ENCODE measurements at places on chromosomes 3 and 15.

DNA sequence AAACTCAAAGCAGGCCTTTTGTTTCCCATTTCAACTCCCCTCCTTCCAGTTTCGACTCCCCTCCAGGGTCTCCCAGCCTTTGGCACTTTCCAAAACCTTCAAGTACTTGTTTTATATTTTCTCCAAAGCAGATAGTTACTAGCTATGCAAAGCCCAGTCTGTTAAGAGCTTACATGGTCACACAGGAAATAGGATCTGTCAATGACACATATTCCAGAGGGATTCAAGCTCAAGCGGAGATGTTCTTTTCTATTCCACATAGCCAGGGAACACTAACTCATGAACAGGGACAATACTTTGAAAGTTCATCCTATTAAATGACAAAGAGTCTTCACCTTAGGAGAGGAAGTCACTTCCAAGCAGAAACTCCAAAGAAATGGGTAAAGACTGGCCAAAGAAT is 18.6 kb downstream of the SUCLG2 start:
- DNase-seq = no peak

DNA sequence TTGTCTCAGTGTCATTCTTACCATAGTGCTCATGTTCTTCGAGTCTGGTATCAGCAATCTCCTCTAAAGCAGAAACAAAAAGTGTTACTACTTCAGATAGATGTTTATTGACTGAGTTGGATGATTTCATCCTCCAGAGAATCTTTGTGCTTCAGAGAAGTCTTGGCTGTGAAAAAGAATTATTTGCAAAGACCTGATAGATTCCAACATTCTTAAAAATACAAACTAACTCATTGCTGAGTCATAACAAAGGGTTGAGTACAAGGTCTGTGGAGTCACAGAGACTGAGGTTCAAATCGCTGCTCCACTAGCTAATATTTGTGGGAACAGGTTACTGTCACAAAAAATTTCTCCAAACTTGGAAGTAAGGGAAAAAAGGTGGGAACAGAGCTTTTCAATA is 9.0 kb upstream of the STRIT1 start:
- no peak for DNase-seq

DNA sequence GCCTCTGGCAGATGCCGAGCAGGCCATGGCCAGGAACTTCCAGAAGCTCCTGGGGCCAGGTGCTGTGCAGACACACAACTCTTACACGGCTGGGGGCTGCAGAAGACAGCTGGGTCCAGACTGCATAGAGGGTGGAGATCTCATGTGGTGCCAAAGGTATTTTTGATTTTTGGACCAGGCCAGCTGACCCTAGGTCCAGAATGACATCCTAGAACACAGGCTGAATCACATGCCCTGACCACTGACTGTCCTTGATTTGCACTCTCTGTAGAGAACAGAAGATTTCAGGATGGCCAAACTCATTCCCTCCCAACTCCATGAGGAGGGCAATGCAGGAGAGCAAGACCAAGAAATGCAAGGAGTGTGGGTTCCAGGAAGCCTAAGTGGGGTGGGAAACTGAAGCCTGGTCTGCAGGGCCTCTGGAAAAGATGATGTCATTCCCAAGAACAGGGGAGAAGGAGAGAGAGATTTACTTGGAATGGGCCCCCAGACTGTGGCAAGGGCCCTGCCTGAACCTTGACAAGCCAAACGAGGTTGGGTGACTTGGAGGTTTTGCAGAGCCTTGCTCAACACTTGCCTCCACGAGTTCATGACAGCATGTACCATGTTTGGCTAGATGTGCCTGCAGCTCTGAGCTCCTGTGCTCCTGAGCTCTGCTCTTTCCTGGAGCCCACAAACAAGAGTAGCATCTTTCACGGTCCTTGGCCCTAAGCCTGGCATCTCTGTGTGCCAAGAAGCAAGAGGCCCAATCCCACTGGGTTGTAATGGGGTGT is 38.5 kb upstream of the CTSH start:
- DNase-seq = peak; percentile 74

DNA sequence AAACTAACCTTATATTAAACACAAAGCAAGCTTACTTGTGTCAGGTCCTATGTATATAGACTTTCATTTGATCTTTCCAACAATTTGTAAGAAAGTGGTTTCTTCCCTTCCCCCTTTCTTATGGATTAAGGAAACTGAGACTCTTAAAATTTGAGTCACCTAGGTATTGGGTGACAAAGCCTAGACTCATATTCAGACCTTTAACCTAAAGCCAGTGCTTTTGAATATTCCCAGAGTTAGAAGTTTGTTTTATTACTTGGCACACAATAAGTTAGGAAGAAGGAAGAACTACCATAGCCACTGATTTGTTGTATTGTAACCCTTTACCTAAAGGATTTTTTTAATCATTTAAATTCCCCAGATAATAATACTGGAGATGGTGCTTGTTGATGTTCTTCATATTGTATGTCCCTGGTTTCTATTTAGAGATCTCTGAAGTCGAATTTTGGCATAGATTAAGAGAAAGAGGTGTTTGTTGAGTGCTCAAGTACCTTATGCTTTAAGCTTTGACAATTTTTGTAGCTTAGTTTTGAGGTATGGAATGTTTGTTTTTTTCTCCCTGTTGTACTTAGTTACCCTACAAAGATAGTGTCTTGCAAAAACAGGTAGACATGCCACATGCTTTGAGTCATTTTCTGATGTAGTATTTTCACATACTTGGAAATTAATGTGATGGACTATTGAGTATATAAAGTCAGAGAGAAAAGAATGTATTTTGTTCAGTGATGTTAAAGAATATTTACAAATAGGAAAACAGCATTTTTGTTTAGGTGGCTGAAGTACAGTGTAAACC is 11.2 kb downstream of the TSC22D2 start:
- DNase-seq = no peak

GRCh38 chr3:134827213-134827612 is 32.2 kb downstream of the EPHB1 start:
- no peak for DNase-seq

DNA sequence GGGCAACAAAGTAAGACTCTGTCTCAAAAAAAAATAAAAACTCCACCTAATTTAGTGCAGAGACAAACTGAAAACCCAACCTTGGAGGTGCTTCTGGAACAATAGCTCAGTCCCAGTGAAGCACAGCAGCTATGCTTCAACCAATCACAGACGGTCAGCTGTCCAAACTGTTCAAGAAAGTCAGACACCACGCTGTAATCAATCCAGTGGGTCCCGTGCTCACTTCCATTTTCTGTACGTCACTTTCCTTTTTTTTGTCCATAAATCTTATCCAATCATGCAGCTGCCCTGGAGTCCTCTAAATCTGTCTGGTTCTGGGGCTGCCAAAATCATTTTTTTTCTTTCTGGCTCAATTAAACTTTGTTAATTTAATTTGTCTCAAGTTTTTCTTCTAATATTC is 93.6 kb upstream of the FAM174B start:
- DNase-seq = no peak

GRCh38 chr3:149673393-149673792 is 15.6 kb upstream of the WWTR1 start:
- no peak for DNase-seq

Data from inflammatory macrophage treated with lipopolysaccharide for 1 hour (primary cell).